Activated T-cell treated with anti-CD3 and anti-CD28 coated beads, Interleukin-2, amount 50 U/mL, for 4 hours (primary cell): ENCODE measurements at places on chromosomes 3 and 15. TPM values are rescaled to one million over a fixed set of nuclear protein-coding genes. Genes with fewer than 3 reads are reported as not detected.

The COL6A5 gene
- not detected for total RNA-seq

The CKMT1A gene
- total RNA-seq: not detected

The CMTM8 gene
- total RNA-seq: 3.9 TPM

The LYSMD4 gene
- total RNA-seq: 5.5 TPM

The PPP2R3A gene
- 0.42 TPM for total RNA-seq

The GOLGA8Q gene
- not detected for total RNA-seq

The MASP1 gene
- 0.35 TPM for total RNA-seq

The CSPG5 gene
- 0.54 TPM for total RNA-seq

The SLC28A1 gene
- not detected for total RNA-seq

The GRM7 gene
- not detected for total RNA-seq
